ENCODE measurements at places on chromosomes 7 and 10.

DNA sequence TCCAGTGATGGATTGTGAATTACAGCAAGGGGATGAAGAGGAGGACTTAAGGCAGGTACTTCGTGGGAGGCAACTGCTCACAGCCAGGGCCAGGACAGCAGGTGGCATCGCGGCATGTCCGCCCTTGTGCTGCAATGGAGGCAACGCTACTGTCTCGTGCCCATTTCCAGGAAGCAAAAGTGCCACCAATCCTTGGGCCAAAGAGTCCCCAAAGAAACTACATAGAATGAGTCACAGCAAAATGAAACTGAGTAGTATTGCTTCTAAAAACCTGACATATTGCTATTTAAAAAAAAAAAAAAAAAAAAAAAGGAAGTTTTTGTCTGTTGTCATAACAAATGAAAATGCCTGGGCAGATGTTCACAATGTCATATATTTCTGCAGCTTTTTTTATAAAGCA, 46.6 kb downstream of the RSU1 start:
- no peak for DNase-seq

DNA sequence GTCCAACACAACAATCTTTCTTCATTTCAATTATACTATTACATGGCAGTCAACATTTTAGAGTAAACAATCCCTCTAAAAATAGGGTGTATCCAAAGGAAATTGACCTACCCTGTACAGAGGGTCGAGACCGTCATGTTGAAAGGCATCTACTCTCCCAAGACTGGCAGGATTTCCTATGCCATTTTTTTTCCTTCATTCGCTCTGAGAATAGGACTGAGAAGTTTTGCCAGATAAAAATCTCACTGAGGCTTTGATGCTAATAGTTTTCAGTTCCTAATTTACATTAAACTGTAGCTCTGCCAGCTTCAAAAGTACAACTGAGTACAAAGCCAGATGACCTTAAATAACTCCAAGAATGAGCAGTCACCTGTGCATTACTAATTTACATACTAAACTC, 84.5 kb upstream of the SEMA3C start:
- no peak for DNase-seq

DNA sequence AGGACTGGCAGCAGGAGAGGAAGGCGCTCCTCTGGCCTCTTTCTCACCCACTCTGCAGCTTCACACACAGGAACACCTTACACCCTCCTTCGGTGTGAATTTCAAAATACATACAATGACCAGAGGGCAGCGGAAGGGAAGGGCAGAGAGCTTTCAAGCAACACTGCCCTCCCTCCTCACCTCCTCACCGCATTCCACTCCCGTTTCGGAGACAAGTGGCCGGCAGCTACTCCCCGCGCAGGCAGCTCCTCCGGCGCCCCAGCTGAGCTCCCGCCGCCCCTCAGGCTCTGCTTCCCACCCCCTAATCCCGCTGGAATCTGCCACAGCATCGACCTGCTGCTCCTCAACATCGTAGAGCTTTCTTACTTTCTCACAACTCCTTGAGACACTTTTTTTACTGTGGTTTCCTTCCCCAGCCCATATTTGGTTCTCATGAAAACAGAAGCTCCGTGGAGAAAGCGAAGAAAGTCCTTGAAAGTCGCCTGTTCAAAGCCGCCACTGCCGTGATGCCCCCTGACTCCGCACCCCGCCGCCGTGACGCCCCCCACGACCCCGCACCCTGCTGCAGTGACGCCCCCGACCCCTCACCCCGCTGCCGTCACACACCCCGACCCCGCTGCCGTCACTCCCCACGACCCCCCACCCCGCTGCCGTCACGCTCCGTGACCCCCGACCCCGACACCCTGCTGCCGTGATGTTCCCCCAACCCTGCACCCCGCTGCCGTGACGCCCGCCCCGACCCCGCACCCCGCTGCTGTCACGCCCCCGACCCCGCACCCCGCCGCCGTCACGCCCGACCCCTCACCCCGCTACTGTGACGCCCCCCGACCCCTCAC, 14.6 kb upstream of the GPER1 start:
- DNase-seq = no peak

DNA sequence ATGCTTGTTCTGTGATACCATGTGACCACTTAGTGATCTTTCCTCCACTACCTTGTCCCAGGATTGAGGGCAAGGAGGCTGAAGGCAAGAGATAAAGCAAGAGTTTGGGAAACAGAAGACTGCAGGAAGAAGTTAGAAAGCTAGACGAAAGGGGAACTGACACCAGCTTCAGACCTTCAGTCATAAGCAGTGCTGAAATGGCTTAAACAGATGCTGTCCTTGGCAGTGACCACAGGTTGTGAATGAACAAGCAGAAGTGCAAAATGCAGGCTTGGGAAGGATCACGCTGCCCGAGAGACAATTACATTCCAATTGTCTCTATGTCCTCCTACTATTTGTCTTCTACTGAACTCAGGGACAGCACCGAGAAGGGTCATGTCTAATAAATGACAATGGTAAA, 704.9 kb upstream of the AUTS2 start:
- no peak for DNase-seq

GRCh38 chr10:60652628-60653027, 125.7 kb upstream of the CDK1 start:
- DNase-seq = no peak

GRCh38 chr10:101969412-101969922, 86.5 kb downstream of the ARMH3 start:
- DNase-seq = no peak

DNA sequence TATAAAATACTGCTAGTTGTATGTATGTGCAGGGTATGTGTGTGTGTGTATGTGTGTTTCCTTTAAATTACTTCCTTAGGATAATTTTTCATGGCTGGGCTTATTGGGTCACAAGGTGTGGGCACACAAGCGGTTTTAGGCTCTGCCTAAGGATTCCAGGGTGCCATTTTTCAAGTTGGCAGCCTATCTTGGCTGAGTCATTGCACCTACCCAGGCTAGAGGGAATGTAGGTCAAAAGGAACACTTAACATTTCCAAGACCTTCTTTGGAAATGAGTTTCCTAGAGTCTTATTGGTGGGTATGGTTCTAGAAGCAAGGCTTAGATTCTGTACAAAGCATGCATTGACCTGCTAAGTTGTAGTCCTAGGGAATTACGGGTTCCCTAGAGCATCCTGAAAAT, 642.1 kb downstream of the LRMDA start:
- no peak for DNase-seq

- DNase-seq = no peak
Observed at GRCh38 chr10:14524691-14525324, 194.1 kb upstream of the FRMD4A start.

GRCh38 chr7:148665221-148665620, 33.5 kb upstream of the CUL1 start:
- no peak for DNase-seq

DNA sequence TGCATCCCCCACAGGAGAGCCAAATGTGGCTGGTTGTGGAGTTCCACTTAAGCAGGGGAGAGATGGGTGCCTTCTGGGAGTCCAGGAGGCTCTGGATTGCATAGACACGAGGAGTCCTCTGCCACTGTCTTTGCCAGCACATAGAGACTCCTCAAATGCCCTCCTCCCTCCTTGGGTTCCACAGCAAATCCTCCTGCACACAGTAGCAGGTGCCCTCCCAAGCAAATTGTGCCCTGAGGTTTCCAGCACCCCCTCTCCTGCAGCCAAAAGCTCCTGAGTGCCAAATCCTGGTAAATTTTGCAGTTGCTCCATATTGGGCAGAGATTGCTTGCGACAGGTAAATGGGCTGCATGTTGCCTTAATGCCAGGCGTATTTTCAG, 5.8 kb downstream of the EVX1 start:
- no peak for DNase-seq

Data from DND-41 (cell line).